ENCODE measurements at places on chromosomes 12 and 14.

- DNase-seq, result no peak
These were observed 14.4 kb downstream of the G2E3 start for GRCh38 chr14:30573226-30573814.

DNA sequence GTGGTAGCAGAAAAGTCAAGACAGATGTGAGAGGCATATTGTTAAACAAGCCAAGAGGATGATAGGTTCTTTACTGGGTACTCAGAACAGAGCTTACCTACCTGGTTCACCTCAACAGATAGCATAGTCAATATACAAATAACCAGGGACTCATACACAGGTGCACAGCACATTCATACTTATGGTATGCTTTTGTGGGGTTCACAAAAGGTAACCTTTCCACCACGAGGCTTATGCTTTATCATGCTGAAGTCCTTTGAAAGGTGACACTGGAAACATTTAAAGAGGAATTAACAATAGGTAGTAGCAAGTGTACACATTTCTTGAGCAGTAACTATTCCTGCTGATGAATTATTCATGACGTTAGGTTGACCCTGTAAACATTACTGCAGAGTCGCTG lies 42.2 kb upstream of the MBIP start:
- DNase-seq, result no peak

DNA sequence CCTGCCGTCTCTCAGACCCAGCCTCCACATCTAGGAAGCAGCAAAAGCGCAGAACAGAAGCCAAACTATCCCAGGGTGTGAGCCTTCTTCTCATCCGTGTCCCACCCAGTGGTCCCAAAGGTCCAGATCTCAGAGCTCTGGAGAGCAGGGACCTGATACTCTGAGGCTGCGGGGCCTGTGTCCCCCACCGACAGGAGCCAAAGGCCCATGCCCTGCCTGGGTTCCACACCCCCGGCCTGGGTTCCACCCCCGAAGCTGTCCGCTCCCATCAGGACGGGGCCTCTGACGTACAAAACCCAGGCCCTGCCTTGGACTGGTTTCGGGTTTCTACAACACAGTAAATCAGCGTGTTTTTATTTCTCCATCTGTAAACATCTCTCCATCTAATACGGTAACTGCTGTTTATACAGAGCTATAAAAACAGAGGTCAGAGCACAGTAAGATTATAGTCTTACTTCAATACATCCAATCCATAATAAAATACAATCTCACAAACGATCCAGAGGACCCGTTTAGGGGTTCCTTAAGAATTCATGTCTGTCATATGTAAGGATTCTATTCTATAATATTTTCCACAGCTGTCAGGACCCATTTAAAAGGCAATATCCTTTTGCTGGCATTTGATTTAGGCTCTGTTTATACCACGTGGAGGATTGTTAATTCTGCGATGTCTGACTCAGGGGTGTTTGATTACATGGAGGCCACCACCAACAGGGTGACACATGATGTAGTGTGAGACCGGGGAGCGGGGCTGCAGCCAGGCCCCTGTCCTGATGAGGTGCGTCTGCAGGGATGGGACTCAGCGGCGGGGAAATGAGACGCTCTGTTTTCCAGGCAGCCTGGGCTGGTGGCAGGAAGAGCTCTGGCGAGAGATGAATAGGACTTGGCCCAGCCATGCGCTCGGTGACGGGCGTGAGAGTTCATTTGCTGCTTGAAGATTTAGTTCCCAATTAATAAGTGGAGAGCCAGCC lies 110.3 kb downstream of the DICER1 start:
- no peak for DNase-seq

- DNase-seq, result no peak
These were observed 7.5 kb downstream of the C14orf180 start for GRCh38 chr14:104586832-104587620.

DNA sequence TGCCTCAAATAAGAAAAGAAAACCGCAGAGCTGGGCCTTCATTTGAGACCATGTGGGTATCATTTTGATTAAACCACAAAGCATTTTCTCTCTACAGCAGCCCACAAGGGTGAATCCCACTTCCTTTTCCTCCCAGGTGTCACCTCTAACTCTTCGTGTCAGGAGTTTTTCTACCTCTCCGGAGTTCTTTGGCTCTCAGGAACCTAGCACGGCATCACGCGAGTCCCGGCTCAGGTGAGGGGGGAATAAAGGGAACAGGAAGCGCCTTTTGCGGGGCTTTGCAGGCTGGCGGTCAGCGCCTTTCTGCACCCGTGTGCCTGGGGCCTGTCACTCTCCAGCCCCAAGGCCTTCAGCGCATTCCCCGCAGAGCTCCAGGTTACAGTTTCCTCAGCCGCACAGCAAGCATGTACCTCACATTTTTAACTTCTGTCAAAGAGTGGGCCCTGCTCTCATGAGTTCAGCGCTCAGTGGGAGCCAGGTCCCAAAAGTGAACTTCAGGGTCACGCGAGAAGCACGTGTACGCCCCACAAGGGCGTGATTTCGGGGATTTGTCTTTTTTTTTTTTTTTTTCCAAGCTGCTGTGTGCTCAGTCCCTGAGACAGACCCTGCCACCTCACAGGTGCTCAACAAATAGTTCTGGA lies 740 bp upstream of the PRPF40B start:
- peak; percentile 63 for DNase-seq

DNA sequence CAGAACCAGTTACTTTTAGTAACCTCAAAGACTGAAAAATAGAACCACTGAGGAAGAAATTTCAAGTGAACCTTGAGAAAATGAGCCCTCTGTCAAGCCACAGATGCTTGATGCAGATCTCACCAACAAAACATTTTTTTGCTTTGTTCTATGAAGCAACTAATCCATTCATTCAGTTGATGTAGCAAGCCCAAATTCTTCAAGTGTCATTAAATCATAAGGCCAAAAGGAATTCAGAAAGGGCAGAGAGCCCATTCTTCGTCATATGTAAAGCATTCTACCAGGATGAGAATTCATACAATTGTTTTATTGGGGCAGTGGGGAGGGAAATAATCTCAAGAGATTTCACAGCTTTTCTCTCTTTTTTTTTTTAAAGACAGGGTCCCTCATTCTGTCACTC lies 218.0 kb upstream of the RGS6 start:
- no peak for DNase-seq

DNA sequence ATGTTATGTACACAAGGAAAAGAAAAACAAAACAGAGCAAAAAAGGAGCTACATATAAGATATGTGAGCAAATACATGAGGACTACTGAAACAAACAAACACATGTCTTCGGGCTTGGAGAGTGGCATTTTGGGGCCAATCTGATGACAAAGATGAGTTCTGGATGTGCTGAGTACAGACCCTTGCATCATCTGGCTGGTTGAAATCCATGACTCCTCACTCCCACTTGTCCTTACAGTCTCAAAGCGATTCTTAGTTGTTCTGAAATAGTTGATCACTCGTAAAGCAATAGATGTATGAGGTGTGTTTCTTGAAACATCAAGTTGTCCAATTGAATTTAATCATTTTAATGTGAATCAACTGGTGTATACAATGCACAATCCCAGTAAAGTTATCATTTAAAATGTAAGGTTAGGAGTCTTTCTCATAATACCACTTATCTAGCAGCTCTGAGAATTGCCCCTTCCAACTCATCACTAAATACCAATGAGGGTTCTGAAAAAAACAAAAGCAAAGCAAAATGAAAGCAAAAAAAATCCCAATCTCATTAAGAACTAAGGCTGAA lies 136.9 kb downstream of the ITPR2 start:
- no peak for DNase-seq

DNA sequence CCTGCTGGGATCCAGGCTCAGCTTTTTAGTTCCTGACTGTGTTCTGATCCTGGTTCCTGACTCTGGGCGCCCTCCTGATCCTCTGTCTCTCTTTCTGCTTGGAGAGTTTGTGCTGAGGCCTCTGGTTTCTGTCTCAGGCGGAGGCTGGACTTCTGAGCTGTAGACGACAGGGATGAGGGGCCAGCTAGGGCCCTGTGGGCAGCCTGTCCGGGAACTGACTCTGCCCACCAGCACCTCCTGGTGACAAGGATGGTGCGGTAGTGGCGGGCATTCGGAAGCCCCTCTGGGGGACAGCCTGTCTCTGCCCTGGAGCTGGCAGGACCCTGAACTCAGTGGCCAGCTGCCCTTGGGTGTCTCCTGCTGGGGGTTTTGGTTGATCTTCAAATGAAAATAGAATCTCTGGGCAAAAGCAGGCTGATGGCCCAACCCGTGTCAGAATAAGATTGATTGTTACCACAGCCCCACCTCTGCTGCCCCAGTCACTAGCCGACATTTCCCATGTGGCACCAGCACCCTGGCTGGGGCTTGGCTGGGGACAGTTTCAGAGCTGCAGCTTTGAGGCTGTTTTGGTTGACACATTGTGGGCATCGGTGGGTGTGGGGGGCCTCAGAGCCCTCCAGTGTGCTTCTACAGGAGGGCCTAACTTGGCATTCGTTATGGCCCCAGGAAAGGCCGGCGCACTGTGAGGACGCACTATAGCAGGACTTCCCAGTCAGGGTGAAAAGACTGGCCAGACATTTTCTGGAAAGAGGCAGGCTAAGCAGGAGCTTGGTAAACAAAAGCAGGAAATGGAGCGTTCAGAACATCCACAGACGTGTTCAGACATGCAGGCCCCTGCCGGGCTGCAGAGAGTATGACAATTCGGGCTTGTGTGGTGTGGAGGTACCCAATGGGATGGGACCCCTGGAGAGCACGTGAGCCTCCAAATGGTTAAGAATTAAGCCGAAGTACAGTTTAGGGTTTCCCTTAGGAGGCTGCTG lies 16.2 kb downstream of the KRT80 start:
- DNase-seq, result no peak
